DMS153 (cell line): ENCODE measurements at places on chromosomes 16 and 17.

DNA sequence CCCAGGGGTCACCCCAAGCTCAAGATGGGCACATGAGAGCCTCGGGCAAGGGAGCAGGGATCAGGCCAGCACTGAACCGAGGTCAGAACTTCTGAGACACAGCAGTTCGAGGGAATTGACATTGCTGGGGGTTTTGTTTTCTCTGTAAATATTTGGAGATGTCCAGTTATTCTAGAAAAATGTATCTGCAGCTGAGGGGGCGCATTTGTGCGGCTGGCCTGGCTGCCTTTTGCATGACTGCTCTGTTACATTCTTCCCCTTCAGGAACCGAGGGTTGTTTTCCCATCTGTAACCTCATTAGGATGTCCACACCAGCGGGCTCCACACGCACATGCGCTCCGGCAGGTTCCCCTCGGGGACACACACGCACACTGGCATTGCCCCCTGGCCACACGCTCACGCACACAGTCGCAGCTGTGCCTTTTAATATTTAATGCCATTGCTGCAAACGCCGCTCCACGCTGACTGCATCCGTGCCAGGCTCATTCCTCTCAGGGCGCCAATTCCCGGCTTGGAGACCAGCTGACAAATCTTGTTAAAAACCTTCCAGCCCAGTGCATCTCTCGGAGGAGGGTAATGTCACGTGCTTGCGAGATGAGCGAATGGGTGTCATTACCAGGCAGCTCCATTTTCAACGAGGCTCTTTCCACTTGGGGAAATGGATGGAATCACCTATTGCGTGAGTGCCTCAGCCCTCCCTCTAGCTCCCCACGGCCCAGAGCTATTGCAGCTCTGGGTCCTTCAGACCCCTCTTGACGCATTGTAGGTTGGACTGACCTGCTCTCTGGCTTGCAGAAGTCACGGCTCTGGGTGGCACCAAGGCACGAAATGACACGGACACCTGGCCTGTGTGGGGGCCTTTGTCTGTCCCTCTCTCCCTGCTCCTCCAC, 13.1 kb downstream of the CCR7 start:
- peak; percentile 61 for DNase-seq

GRCh38 chr17:40075201-40075941, 12.6 kb downstream of the THRA start:
- DNase-seq, result peak; percentile 95

- no peak for DNase-seq
Observed at GRCh38 chr16:22785552-22785951, 28.4 kb upstream of the HS3ST2 start.

DNA sequence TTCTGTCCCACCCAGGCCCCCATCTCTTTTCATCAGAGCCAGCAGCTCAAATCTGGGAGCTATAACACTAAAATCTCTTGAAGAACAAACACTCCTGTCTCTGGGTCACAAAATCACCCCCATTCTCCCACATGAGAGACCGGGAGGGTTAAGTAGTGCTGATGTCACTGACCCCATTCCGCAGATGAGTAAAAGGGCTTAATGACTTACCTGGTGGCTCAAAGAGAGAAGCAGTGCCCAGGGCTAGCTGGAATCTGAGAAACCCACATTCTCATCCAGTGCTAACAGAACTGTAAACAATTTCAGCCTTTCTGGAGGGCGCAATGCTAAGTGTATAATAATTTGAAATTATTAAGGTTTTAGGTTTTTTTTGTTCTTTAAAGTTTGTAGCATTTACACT, 26.3 kb upstream of the LHX1 start:
- DNase-seq, result no peak

DNA sequence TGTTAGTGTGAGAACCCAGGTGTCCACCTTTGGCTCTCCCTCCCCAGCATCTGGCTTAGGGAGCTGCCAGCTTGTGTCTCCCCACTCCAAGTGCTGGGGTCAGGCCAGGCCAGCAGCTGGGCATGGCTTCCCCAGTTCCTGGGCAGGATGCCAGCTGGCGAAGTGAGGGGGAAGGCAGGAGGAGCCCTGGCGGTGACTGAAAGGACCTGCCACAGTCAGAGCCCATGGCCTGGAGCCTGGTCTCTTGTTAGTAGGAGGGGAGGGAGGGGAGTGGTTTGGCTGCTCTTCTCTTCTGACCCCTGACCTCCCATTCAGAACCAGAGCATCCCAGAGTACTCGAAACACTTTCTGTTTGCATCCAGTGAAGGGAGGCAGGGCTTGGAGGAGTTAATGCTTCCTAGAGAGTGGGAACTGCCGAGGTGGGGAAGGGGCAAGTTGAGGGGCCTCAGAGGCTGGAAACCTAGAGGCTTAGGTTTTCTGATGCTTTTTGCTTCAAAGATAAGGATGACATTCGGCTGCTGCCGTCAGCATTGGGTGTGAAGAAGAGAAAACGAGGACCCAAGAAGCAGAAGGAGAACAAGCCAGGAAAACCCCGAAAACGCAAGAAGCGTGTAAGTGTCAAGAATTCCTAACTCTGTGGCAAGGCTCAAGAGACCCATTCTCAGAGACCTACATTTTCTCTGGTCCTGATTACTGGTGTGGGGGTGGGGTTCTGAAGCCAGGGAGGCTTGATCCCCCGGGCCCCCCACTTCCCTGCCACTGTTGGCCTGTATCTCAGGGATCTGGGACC, 772 bp downstream of the CHD3 start:
- peak; percentile 82 for DNase-seq

- DNase-seq, result no peak
Observed at GRCh38 chr17:44804302-44805089, 25.6 kb downstream of the GJC1 start.

- DNase-seq, result no peak
Observed at GRCh38 chr16:11181899-11182279, 74.1 kb downstream of the SOCS1 start.

DNA sequence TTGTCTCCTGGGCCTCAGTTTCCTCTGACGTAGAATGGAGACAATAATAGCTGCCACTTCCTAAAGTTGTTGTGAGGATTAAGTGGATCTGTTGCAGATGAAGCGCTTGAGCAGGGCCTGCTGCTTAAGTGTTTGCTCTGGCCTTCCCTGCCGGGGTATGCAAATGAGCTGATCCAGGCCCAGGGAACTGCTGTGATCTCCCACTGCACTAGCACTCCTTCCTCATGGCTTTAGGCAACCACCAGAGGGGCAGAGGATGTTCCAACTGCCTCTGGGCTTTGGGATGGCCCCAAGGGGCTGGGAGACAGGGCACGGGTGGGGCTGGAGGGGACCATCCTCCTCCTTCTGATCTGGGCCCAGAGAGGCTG, 6.2 kb downstream of the SBK1 start:
- DNase-seq, result peak; percentile 45

DNA sequence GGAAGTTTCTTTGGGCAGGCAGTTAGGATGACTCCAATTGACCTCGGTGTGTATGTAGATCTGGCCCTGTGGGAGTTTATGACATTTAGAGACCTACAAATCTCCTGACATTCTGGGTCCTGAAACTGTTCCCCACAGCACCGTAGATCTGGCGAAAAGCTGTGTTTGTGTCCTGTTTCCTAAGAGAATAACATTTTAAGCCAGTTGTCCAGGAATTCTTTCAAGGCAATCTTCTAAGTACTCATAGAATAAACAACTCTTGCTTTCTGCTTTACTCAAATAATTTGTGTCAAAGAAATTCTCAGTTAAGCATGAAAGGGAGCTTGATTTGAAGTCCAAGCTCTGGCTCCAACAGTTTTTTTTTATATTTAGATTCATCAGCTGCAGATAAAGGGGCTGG, 78.5 kb upstream of the ELAC2 start:
- no peak for DNase-seq

- no peak for DNase-seq
Observed at GRCh38 chr16:17350207-17350606, 120.6 kb downstream of the XYLT1 start.

GRCh38 chr16:50360033-50360778, 8.6 kb downstream of the BRD7 start:
- DNase-seq, result no peak

DNA sequence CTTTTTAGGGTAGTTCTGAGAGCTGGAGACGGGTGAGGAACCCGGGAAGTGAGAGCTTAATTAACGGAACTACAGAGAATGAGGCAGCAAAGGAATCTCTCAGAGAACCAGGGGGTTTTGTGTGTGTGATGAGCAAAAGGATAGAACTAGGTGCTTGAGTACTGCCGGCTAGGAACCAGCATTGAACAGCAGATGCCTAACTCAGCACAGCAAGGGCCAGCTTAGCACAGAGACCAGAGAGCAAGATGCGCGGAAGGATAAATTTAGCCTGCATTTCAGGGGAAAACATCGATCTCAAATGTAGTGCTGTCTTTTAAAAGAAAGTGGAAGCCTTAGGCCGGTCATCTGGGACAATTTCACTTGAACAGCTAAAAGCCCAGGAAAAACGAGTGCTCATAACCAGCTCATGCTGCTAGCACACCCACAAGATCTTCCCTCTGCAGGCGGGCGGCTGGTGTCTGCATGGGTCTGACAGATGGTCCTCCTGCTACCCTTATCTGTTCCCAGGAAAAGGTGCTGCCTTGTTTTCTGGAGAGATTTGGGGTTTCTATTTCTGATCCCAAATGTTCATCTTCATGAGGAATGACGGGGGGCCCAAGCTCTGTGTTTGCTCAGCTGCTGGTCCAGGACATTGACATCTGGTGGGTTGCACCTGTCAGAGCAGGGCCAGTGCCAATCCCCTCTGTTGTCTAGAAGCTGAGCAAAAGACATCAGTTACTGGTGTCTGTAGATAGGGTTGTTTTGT, 103.9 kb downstream of the SOCS1 start:
- peak; percentile 76 for DNase-seq

- DNase-seq, result no peak
Observed at GRCh38 chr16:16871196-16871595, 492.3 kb downstream of the NPIPA7 start.

DNA sequence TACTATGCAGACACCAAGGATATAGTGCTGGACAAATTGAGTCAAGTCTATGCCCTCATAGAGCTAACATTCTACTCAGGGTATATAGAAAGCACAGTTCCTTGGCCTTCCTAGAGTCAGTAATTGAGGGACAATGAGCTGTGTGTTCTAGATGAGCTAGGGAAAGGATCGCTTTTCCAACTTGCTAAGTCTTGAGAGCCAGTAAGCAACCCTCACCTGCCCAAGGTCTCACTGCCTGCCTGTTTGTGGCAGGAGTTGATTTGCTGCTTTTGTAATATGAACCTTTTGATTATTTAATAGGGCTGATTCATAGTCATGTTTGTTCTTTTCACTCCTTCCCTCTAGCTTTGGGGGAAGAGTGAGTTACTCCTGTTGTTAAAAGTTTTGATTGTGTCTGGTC, 6.5 kb downstream of the DDX42 start:
- no peak for DNase-seq
